ENCODE measurements at places on chromosomes 6 and 20.
A peak's percentile ranks its signal among the peaks of the same experiment; 100 is the strongest.

DNA sequence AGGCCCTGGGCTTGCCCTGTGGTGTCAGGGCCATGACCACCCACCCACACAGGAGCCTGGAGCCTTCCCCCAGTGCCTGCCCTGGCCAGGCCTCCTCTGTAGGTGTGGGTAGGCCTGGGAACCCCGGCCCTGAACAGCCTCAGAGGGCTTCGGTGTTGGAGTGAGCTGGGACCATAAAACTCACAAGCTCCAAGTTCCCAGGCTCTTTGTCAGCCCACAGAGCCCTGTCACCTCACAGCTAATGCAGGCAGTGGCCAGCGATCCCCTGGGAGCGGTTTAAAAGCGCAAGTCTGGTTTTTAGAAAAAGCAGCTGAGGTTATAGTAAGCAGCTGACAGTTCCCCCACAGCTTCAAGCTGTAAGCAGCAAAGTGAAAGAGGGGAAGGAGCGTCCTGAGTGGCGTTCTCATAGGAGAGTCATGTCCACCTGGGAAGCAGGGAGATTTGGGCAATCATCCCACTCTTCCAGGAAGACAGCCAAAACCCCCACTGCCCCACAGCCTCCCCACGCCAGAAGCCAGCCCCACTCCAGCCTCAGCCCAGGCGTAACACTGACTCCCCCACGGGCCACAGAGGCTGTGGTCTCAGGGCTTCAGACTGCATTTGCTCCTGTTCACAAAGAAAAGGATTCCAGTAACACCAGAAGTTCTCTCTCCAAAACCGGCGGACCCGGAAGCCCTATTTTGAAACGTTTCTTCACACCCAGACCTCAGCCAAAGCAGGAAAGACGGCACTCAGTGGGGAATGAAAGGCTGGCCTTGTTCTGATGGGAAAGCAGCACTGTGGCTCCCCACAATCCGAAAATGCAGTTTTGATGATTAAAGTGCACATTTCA, 34.3 kb upstream of the FOXC1 start:
- DNase-seq, result no peak

- DNase-seq, result no peak
Observed at GRCh38 chr6:87742106-87742505, 40.1 kb upstream of the AKIRIN2 start.

DNA sequence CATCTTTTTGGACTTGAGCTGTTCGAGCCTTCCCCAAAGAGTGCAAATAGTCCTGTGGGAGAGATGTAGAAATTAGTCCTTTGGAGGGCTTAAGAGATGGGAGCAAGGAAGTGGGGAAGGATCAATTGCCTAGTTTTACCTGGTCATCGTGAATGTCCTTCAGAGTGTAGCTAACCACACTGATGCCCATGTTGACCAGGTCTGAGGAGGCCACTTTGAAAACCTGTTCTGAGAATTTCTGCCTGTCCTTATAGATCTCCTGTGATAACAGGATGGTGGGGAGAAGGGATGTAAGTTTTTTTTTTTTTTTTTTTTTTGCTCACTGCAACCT, 2.0 kb downstream of the FLOT1 start:
- no peak for DNase-seq

DNA sequence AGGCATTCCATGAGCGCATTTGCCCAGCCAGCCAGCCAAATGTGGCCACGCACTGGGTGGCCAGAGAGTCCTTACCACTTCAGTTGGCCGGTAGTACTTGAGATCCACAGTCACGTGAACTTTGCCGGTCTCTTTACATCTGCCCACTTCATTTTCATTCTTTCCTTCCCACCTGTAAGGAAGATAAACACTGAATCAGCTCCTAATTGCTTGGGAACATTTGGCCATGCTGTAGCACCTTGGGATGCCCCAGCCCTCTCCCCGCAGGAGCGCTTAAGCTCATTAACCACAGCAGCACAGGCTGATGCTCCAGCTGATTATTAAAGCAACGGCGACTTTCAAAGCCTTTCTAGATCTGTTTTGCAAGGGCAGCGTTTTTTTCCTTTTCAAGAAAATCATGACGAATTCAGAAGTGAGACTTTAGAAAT, 116.6 kb downstream of the FOXC1 start:
- no peak for DNase-seq

- no peak for DNase-seq
Observed at GRCh38 chr6:56793938-56794337, 151.2 kb upstream of the DST start.

GRCh38 chr6:133767357-133767970, 121.4 kb upstream of the TCF21 start:
- no peak for DNase-seq

GRCh38 chr20:38430679-38431325, 4.3 kb downstream of the SNHG17 start:
- no peak for DNase-seq

GRCh38 chr6:53290537-53291510, 57.9 kb downstream of the ELOVL5 start:
- no peak for DNase-seq

DNA sequence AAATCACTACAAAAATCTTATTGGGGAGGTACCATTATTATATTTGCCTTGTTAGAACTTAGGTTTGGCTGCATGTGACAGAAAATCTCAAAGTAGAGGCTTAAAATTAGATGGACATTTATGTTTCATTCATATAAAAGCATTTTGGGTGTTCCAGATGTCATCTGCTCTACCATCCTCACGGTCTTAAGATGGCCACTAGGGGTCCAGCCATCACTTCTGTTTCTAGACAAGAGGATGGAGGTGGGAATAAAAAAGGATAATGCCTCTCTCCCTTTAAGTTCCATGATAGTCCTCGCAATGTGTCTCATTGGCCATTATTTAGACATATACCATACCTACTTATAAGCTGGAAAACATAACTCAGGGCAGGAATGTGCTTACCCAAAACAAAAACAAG, 929.5 kb downstream of the KIF16B start:
- no peak for DNase-seq

GRCh38 chr20:8943631-8944030, 125.3 kb upstream of the PLCB4 start:
- no peak for DNase-seq

DNA sequence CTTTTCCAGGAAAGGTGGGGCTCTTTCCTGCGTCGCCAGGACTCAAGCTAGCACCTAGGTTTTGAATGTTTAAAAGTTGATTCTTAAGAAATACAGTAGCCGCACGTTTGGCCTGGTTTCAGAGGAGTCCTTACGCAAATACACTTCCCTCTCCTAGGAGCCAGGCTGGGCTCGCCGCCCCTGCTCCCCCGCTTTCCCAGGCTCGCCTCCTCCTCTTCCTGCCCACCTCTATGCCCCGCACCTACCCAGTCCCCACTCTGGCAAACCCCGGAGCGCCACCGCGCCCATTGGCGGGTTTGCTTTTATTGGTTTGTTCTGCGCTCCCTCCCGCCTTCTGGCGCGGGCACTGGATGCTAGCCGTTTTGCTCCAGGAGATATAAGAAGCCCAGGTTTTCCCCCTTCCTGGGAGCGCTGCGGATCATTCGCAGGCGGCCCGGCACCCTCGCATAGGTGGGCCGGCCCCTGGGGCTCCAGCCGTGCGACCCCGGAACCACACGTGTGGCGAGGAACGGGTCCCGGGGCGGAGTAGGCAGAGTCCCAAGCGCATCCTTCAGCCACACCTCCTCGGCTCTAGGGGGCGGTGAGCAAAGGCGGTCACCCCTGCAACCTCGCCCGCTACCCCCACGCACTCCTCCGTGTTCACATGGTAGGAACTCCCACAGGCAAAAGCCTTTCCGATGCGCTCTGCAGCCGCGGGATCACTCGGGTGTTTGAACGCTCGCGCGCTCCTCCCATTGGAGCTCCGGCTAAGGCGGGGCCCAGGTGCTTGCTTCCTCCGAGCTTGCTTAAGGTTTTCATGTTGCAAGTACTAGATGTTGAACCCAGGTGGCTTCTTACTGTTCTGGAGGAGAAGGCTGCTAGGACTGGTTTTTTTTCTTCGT, 119.0 kb downstream of the RTN4IP1 start:
- no peak for DNase-seq

DNA sequence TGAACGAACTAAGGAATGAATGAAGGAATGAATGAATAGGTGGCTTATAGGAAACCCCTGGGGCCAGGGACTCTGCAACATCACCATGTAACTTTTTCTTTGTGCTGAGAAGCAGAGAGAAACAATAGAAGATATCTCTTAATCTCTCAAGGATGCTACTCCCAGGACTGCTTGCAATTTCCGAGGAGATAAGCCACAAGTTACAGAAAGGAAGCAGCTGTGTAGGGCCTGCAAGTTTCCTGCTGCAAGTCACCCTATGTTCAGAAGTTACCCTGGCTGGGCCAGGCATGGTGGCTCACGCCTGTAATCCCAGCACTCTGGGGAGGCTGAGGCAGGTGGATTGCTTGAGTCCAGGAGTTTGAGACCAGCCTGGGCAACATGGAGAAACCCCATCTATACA, 7.3 kb upstream of the MAVS start:
- no peak for DNase-seq

- DNase-seq, result no peak
Observed at GRCh38 chr6:42978487-42978838, 518 bp downstream of the PEX6 start.

- no peak for DNase-seq
Observed at GRCh38 chr6:31070711-31071197, 41.6 kb downstream of the C6orf15 start.

- no peak for DNase-seq
Observed at GRCh38 chr6:144013486-144013909, 5.4 kb upstream of the PLAGL1 start.

DNA sequence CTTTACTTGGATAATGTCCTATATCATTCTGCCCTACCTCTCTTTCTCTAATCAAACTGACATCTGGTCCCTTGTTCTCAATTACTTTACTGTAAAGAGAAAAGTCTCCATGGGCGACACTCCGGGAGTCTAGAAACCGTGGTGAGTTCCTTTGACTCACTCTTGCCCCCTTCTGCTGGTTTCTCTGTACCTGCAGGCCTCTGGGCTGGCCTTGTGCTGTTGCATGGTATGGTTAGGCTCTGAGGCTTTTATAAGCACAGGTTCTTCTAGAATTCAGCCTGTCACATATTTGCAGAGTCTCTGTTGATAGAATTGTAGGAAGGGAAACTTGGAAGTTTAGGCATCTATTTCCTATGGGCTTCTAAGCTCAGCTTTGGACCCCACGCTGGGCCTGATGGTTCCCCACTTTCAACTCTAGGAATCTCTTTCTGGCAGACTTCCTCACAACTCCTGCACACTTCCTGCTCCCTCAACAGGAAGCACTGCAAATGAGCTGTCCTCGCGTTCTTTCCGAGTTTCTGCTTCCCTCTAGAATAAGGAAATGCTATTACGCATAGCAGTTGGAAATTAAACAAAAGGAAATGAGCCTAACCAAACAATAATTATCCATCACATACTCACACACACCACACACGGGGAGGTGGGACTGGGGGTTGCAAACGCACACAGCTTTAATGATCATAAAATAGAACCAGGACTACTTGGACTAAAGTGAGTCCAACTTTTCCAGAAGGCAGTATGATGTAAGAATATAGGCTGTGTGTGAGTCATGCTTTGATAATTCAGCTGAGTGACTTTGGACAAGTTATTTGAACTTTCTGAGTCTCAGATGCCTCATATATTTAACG, 683.3 kb downstream of the QKI start:
- no peak for DNase-seq

- no peak for DNase-seq
Observed at GRCh38 chr6:86973088-86973487, 35.8 kb downstream of the HTR1E start.

GRCh38 chr20:20073801-20074371, 21.6 kb downstream of the CFAP61 start:
- no peak for DNase-seq

GRCh38 chr6:137226697-137227096, 7.5 kb upstream of the IFNGR1 start:
- no peak for DNase-seq

DNA sequence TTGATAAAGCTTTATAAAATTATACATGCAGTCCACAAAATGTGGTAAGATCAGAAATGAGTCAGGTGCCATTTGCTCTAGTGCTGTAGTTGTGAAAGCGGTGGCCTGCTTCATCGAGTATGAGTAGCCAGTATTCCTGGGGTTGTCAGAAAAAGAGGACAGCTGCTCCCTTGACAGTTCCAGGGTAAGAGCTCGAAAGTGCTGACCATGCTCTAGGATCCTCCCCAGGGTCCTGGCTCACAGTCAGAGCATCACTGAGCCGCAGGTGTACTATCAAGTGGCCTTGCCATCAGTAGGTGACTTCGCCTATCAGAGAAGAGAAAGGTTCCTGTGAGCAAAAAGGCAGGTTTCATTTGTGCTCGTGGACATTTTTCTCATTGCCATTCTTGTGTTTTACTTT, 3.6 kb downstream of the BTBD3 start:
- DNase-seq, result no peak

GRCh38 chr20:24955045-24955444, 6.0 kb downstream of the CST7 start:
- DNase-seq, result peak; percentile 15

Data from GM18507 (cell line).